ENCODE measurements at places on chromosomes 1 and 21.
A peak's percentile ranks its signal among the peaks of the same experiment; 100 is the strongest.

DNA sequence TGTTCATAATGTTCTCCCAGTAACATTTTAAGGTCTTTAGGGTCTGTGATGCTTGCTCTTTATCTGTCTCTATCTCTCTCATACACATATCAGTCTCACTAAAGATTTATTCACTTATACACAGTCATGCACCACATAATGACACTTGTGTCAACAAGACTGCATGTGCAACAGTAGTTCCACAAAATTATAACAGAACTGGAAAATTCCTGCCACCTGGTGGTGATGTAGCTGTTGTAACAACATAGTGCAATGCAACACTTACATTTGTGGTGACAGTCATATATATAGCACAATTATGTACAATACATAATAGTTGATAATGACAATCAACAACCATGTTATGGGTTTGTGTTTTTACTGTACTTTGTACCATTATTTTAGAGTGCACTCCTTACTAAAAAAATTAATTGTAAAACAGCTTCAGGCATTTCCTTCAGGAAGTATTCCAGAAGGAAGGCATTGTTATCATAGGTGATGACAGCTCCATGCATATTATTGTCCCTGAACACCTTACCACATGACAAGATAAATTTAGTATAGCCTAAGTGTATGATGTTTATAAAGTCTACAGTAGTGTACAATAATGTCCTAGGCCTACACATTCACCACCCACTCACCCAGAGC is 8.1 kb downstream of the TDRD5 start:
- no peak for DNase-seq

GRCh38 chr1:226816576-226816975 is 53.8 kb upstream of the PSEN2 start:
- DNase-seq, result no peak

- no peak for DNase-seq
Measured at GRCh38 chr21:35368326-35368725, 319.2 kb upstream of the RUNX1 start.

DNA sequence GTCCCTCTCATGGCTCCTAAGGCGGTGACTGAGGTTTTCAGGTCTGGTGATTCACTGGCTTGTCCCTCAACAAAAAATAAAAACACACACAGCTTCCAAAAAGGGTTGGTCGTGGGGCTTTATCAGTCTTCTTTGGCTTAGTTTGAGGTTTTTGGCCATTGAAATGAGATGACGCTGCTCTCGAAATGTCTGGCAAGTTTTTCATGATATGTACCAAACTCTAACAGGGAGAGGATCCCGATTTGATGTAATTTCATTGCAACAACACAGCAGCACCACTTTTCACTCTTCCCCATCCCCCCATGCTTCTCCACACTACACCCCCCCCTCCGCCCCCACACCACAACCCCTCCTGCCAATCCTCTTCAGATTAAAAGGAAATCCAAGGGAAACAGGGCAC is 187.1 kb upstream of the NFIA start:
- DNase-seq, result no peak

GRCh38 chr1:54808443-54809207 is 7.5 kb upstream of the TTC22 start:
- DNase-seq, result no peak

DNA sequence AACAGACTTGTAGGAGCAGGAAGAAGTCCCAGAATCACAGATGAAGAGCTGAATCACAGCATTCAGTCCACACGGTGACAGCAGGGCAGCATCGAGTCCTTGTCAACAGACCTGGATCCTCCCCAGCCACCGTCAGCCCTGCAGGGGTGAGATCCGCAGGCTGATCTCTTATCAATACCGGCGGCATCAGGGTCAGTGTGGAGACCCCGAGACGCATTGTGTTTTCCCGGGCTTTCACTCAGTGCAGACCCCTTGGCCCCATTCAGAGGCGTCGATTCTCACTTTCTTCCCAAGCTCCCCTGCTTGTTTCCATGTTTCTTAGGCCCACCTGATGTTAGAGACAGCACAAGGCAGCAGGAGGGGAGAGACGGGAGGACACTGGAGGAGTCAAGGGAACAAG is 609.6 kb downstream of the PTPRU start:
- no peak for DNase-seq

GRCh38 chr1:22132517-22133235 is 10.2 kb downstream of the WNT4 start:
- DNase-seq, result no peak

DNA sequence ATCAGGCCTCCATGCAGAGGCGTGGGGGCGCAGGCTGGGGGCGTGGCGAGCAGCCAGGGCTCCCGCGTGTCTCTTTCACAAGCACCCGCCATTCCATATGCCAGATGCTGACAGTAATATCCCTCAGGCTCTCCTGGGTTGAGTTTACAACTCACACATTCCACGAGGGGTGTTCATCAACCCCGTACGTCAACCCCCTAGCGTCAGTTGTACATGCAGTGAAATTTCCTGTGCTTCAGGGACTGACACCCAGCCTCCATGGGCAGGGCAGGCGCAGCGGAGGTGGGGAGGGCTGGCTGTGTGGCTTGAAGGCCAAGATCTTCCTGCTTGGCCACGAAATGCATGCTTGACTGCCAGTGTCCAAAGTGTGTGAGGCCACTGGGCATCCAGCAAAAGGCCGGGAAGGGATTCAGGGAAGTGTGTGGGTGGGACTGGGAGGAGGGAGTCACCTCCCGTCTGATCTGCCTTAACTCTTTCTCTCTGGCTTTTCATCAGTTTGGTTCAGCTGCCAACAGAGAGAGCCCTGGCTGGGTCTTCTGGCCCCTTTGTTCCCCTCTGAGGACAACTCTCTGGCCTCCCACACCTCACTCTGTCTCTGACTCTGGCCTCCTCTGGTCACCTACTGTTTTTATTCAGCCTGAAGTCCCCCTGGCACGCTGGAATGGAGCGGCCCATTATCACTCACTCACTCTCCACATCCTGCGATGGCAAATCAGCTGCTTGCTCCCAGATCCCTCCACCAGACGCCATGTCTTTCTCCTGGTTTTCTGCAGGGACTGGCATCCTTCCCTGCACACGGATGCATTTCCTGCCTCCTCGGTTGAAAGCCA is 33.8 kb downstream of the CLIC6 start:
- DNase-seq, result no peak

DNA sequence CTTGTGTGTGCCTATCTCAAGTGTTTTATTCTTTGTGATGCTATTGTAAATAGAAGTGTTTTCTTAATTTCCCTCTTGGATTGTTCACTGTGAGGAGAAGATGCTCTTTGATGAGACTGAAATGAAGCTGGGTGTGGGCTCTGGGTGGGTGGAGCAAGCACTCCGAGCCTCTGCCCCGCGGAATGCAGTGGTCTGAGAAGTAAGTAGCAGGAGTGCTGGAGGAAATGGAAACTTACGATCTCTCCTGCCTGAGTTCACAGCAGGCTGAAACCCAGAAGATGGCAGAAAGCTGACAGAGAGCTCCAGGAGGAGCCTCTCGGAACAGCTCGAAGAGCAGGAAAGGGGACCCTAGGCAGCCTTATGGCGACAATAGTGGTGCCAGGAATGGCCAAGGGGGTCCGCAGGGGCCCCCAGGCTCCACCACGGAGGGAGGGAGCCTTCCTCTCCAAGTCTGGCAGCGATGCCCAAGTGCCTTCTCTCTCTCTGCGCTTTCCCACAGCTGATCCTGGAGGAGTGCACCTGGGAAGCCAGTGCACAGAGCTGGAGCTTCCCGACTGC is 126.8 kb upstream of the COL6A1 start:
- no peak for DNase-seq

DNA sequence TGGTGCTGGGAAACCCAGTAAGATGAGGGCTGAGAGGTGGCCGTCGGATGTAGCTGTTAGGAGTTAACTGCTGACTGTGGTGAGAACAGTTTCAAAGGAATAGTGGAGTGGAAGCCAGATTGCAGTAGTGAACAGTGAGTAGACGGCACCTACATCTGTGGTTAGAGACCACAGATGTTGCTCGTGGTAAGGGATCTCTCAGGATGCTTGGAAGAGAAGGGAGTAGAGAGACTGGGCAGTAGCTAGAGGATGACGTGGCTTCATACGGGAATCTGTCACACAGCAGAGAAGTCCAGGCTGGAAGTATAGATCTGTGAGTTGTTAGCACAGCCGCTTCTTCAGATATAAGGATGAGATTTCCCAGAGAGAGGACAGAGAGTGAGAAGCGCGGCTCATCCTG is 7.8 kb upstream of the ARTN start:
- DNase-seq, result no peak

DNA sequence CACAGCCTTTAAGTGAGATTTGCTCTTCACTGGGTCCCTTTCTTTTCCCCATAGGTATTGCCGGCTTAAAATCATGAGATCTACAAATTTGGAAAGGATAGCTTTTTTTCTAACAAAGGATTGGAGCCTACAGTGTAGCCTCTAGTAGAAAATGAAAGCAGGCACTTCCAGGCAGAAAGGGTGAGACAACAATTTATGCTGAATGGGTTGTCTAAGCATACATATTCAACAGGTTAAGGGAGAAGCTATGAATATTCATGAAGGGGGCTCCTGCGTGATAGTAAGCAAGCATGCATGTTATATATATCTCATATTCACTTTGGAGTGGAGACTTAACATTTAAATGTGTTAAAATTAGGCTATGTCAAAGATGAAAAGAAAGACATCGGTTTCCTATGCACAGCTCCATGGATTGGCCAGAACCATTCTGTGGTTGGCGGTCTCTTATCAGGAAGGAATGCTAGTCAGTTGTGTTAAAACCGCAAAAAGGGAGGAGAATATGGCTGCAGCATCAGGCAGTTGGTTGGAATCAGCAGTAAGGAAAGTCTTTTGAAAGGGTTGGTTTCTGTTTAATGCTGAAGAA is 66.0 kb downstream of the VCAM1 start:
- DNase-seq, result no peak

GRCh38 chr1:20682571-20683236 is 21.5 kb upstream of the DDOST start:
- no peak for DNase-seq

- no peak for DNase-seq
Measured at GRCh38 chr1:237071641-237072420, 29.8 kb downstream of the RYR2 start.

DNA sequence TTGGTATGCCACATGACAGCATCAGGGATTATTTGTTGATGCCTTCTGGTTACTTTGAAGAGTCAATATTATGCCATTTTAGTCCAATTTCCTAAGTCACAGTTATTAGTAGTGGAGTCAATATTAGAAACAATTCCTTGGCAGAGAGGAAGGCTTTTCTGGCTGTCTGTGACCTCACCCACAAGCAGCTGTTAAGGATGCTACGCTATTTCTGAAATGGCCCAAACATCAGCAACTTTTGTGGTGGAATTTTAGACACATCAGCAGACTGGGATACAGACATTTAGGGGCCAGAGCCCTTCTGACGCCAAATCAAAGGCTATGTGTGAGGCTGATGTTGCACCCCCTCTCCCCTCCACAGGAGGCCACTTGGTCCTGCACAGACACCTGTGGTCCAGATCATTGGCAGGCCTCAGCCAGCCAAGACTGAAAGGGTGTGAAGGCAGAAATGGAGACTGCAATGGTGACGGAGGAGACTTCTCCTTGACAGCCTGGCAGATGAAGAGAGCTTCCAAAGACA is 9.2 kb upstream of the RXRG start:
- DNase-seq, result no peak

DNA sequence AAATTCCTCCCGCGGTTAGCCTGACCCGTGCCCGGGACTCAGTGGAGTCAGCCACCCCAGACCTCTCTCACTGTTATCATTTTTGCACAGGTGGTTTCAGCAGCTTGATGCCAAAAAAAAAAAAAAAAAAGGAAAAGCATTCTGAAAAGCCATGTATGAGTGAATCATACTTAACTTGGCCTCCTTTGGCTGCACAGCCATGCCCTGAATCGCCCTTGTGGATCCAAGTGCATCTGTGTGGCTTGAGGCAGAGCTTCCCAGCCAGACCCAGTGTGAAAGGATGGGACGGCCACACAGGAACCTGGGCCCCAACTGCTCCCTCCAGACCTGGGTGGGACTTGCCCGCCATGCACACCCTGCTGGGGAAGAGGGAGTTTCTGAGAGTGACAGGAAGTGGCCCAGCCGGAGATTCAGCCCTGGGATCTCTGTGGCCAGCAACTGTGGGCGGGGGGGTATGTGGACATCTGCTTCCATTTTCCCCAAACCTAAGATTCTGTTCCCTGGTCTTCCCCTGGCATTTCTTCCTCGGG is 8.6 kb downstream of the YBEY start:
- DNase-seq, result no peak

DNA sequence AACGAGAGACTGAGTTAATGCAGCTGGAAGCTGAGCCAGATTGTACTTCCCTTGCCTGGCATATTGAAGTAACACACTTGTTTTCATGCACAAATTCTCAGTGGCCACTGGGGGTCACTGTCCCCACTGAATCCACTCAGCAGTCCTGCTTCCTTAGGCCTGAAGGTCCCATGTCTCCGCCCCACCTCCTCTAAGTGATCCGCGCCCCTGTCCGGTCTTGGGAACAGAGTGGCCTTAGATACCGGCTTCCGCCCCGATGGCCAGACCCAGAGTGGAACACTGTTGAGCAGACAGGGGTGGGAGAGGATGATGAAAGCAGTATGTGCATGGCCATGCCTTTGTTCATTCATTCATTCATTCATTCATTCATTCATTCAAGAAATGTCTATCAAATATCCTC is 34.8 kb downstream of the CHAF1B start:
- DNase-seq, result peak; percentile 40

- DNase-seq, result no peak
Measured at GRCh38 chr1:94986783-94987182, 59.9 kb upstream of the CNN3 start.

DNA sequence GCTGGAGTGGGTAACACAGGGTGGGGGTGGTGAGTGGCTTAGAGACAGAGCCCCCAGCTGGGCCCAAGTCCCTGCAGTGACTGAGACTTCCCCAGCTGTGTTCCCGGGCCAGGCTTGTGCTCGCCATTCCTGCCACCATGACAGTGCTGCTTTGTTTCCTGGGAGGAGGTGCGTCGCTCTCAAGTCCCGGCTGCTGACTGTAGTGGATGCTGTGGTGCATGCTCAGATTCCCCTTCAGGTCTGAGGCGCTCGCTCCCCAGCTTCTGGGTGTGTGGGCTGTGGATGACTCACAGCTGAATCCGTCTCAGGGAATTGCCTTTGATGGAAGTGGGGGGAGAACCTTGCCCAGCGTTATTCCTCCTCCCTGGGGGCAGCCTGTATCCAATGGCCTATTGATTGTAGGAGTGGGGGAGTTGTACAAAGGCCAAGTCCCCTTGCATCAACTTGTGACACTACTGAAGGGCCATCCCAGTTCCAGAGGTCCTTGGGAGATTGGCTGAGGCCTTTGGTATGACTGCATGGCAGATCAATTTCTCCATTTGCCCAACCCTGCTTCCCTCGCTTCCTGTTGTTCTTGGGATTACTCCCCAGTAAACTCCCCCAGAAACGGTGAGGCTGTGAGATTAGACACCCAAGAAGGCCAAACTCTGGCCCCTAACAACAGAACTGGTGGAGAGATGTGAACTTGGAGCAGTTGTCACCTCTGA is 17.8 kb upstream of the POU3F1 start:
- no peak for DNase-seq

DNA sequence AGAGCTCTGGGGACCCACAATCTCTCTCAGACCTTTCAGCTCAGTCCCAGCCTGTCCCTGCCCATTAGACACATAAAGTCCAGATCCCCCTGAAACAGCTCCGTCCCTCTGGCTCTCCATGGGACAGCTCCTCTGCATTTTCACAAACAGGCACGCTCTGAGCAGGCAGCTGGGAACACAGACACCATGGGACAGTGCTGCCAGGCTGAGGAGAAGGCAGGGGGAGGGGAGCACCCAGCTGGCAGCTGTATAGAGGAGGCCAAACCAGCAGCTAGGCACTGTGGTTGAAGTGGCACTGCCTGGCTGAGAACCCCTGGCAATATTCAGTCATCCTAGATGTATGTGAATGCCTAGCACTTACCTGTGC is 2.0 kb downstream of the TMEM63A start:
- no peak for DNase-seq
